ENCODE measurements at places on chromosomes 12 and 14. TPM values are rescaled to one million over a fixed set of nuclear protein-coding genes. Genes with fewer than 3 reads are reported as not detected.
A peak's percentile ranks its signal among the peaks of the same experiment; 100 is the strongest.

EPYC gene
- total RNA-seq: not detected

GRCh38 chr12:22881878-22882385 is 257.0 kb downstream of the ETNK1 start:
- DNase-seq: no peak

DNA sequence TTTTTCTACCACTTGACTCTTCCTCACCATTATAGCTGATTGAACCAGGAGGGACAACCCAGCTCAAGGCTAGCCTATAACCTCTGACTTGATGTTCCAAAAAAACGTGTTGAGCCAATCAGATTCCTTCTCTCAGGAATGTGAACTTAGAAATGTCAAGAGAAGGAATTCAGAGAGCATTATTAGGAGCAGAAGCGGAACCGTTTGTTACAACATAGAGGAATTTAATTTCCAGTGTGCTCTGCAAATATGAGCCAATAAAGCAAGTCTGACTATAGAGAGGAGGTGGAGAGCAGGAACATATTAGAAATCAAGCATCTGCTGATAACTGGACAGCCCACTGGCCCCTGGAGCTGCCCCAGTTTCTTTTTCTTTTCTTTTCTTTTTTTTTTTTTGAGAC is 15.3 kb upstream of the PELI2 start:
- DNase-seq: peak; percentile 51

DNA sequence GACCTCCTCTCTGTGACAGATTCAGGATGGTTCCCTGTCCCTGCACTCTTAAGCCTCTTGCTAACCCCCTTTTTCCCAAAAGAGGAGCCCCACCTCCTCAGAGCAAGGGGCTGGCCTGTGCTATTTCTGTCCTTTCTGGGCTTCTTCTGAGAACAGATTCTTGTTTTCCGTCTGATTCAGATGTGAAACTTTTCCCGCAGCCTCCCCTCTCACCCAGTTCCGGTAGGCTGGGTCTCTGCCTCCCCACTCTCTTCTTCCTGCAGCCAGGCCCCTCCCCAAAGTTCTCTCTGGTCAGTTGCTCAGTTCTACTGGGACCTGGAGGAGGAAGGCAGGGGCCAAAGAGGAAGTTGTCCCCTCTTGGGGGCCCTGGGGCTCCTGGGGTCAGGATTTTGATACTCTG is 11.8 kb downstream of the PDE1B start:
- no peak for DNase-seq

KRT77 gene
- total RNA-seq: not detected

FOXA1 gene
- 0.40 TPM for total RNA-seq

DNA sequence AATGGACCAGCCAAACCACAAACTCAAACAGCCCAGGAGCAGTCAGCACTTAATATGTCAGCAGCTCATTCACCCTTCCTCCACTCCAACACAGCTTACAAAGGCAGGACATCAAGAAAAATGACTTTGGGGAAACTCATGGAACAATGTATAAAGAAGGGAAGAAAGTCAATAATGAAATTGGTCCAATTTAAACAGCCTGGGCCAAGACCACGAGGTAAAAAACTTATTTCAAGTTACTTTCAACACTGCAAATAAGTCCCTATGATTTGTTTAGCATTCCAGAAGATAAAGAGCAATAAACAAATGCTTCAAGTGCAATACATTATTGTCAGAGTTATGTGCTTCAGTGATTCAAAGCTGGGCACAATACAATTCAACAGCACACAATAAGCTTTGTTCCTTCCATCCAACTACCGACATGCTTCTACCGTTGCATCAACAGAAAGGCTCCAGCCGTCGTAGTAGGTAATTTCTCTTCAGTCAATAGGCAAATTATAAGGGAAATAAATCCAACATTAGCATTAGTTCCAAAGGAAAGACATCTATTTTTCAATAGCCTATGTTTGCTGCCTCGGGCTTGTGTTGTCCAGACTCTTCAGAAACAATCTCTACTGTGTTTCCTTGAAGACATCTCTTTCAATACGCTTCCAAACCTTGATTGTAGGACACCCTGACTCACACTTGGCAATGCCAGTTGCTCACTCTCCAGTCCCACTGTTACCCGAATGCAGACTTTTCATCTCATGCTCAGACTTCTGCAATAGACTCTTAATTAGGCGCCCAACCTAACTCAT is 225.7 kb downstream of the NUAK1 start:
- DNase-seq: no peak

DNA sequence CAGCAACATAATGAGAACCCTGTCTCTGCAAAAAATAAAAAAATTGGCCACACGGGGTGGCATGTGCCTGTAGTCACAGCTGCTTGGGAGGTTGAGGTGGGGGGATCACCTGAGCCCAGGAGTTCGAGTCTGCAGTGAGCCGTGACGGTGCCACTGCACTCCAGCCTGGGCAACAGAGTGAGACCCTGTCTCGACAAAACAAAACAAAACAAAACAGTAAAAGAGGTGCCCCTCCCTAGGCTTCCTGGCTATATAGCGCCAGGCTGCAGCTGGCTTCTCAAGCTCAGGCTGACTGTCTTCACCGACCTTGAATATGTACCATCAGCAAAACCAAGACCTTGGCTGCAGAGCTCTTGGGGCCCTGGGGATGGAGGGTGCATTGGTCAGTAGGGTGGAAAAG is 29.4 kb downstream of the TSPAN9 start:
- no peak for DNase-seq

DNA sequence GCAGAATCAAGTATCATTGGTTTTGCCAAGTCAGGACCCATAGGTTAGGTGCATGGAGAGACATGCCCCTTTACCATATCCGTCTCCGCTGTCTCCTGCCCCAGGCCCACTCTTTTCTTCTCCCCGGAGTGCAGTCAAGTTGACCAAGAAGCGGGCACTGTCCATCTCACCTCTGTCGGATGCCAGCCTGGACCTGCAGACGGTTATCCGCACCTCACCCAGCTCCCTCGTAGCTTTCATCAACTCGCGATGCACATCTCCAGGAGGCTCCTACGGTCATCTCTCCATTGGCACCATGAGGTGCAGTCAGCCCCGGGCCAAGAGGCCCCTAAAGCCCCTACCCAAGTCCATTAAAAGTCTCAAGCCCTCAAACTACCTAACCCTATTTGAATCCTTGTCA is 5.0 kb downstream of the GLI1 start:
- no peak for DNase-seq

DNA sequence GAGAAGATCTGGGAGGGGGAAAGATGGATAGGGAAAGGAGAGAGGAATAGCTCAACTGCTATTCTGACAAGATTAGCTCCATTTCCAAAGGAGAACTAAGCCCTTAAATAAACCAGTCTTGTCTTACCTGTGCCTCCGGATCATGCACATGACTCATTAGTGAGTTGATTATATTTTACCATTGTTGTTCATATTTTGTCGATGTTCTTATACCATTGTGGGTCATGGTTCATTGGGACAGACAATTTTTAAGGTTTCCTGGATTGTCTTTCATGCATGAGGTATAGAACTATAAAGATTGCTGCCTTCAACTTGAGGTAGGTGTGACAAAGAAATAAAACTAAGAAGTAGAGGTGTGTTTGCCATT is 243.0 kb upstream of the ATP2B1 start:
- no peak for DNase-seq

DNA sequence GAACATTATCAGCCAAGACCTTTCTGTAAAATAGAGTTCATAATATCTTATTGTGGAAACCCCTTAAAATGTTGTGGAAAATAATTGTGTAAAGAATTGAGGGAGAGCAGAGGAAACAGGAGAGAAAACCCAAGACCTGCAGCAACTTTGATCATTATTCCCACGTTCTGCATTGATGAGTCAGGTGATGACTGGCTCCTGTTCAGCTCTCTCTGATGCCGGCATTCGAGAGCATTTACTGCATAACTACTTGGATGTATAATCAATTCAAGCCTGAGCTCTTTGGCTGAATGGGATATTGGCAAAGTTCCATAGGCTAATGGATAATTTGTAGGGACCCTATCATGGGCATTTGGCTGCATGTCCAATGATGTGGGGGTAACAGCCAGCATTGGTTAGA is 176.3 kb upstream of the ARID2 start:
- DNase-seq: no peak

DNA sequence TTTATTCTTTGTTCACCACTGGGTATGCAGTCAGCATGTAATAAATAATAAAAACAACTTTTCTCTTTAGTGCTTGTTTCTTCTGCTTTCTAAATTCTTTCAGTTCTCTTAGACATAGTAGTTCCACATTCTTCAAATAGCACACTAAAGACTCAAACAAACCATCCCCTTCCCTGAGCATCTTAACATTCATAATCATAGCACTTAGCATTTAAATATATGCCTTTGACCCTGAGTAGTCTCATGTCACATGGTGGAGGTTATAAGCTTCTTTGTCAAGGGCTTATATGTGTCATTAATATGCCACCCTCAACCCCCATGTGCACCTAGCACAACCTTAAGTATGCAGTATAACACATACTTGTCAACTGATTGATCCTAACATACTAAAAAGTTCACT is 212.7 kb downstream of the PHLDA1 start:
- peak; percentile 60 for DNase-seq

ADGRD1 gene
- total RNA-seq: 0.05 TPM

DNA sequence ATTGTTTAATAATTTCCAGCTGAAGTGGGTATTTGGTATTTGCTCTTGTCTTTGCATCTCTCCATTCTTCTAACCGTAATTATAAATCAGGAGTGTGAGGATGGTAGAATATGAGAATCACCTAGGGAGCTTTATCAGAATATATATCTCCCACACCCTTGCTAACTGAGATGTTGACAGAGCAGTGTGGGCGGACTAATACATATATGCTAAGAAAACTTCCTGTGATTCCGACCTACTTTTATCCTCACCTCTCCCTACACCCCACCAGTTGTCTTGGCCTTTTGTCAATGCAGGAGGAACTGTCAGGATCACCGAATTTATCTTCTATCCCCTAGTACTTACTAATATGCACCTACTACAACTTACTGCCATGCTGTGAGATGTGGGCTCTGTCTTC is 14.7 kb upstream of the GNPNAT1 start:
- DNase-seq: no peak

DNA sequence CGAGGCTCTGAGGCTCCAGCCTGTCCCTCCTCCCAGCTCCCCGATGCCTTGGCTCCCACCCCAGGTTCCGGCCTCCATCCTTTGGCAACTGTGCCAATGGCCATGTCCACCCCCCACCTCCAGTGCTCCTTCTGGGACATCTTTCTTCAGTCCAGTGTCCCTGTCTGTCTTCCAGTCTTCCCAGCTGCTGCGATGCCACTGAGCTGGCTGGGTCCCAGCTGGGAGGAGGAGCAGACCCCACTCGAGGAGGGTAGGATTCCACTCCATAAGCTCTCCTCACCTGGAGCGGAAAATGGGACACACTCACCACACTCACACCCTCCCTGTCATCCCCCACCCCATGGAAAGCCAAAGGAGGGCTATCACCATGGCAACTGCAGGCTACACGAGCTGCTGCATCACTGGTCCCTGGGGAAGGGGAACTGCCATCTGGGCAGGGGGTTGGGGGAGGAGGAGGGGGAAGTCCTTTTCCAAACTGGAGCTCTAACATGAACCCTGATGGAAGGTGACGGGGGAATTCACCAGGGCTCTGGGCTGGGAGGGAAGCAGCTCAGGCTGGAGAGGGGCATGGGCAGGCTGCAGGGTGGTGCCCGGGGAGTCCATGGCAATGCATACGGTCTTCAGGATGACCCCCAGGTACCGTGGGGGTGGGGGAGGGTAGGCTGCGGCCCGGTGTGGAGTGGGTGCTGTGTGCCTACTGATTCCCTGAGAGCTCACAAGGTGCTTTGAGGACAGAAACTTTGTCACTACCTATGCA is 94.3 kb downstream of the LRRC74A start:
- DNase-seq: no peak

DNA sequence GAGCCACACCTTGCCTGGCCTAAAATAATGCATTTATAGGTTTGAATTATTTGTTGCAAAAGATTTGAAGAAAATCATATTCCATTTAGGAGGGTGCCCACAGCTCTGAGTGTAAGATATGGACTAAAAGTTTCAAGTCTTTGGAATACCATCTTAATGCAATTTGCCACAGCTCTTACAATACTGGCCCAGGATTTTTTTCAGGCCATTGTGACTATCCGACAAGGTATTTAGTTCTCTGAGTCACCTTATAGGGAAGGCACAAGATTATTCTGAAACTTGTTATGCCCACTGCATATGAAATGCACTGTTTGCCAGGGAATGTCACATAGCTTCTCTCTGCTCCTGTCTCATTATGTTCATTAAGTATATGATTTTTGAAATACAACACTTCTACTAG is 29.6 kb upstream of the SLC6A13 start:
- DNase-seq: peak; percentile 21

- peak; percentile 18 for DNase-seq
Measured at GRCh38 chr14:71362920-71363584, 455.8 kb downstream of the PCNX1 start.

GPRC5D gene
- not detected for total RNA-seq

GRCh38 chr12:2009623-2010022 is 5.4 kb upstream of the DCP1B start:
- no peak for DNase-seq

CLEC7A gene
- total RNA-seq: not detected

ALX1 gene
- not detected for total RNA-seq

GRCh38 chr12:52615208-52615868 is 3.0 kb downstream of the KRT73 start:
- DNase-seq: no peak

DNA sequence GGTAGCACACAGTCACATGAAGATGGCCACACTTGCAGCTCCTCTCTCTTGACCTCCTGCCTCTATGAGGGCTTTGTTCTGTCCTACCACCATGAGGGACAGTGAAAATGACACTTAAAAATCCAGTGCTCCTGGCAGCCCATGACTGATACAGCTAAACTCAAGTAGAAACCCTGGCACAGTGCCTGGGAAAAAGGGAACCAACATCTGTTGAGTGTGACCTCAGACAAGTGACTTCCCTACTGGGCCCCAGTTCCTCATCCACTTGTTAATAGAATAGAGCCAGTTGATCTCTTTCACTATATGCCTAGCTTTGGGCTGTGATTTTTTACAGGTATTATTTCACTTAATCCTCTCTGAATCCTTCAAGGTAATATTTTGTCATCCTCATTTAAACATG is 4.8 kb downstream of the GUCY2C start:
- no peak for DNase-seq

GRCh38 chr14:96168581-96168980 is 36.1 kb upstream of the BDKRB2 start:
- DNase-seq: no peak

SOAT2 gene
- not detected for total RNA-seq

CDH24 gene
- total RNA-seq: 3.5 TPM

- DNase-seq: no peak
Measured at GRCh38 chr14:74695406-74695805, 17.5 kb downstream of the AREL1 start.

SERPINA6 gene
- total RNA-seq: 0.35 TPM

GRCh38 chr14:55430024-55430690 is 10.3 kb downstream of the TBPL2 start:
- peak; percentile 87 for DNase-seq

Data from renal cortical epithelial cell (primary cell).